ENCODE measurements at places on chromosomes 5 and 9.

DNA sequence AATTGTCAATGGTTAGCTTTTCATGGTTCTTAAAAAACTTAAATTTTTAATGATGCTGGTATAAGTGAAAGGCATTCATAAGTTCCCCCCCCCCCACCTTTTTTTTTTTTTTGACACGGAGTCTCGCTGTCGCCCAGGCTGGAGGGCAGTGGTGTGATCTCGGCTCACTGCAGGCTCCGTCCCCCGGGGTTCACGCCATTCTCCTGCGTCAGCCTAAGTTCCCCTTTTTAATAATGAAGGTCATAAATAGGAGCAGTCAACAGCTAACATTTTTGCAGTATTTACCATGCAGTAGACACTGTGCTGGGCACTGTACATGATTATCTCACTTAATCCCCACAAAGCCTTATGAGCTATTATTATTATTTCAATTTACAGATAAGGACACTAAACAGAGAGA is 556.3 kb downstream of the PDE4D start:
- no peak for DNase-seq

DNA sequence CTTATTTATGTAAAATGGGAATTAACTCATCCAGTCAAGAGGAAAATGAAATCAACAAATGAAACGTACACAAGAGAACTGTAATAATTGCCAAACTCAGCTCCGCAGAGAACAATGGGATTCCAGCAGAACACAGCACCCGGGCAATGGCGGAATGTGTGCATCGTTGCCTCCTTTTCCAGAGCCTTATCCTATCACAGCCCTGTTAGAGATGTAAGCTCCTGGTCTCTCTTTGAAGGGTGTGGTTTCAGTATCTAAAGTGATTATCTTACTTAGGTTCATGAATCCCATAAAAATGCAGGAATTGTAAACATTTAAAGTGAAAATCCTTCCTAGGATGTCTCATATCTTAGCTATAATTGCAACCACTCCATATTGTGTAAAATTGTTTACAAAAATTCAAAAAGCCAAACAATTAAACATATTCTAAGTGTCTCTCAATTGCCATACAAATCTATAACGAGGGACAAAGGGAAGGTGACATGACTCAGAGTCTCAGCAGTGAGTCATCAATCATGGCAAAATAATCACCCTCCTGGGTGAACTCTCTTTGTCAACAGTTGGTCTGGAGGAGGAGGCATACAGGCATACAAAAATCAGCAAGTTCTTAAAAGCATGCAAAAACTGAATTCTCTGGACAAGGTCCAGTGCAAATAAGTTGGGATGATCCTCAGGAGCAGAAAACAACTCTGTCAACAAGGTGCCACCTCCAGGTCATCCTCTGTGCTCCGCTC is 22.6 kb downstream of the SEMA5A start:
- no peak for DNase-seq

GRCh38 chr9:115597330-115597895 is 479.5 kb upstream of the TNC start:
- no peak for DNase-seq

GRCh38 chr5:60271517-60271916 is 378.0 kb upstream of the PDE4D start:
- no peak for DNase-seq

GRCh38 chr5:173319646-173320045 is 8.6 kb downstream of the STC2 start:
- no peak for DNase-seq

DNA sequence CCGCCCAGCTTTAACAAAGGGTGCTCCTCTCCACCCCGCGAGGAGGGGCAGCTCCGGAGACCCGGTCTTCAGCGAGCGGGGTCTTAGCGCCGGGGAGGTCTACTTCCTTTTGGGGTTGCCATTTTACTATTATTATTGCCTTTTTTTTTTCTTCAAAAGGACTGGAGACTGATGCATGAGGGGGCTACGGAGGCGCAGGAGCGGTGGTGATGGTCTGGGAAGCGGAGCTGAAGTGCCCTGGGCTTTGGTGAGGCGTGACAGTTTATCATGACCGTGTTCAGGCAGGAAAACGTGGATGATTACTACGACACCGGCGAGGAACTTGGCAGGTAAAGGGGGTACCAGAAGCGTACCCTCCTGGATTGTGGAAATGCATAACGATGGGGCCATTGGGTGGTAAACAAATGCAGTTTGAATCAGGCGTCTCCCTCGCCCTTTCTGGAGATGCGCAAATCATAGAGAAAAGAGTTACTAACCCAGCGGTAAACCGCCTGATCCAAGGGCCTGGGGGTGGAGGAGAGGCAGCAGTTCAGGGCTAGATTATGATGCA is 1.2 kb downstream of the DAPK1 start:
- no peak for DNase-seq

- no peak for DNase-seq
These were observed 209.4 kb upstream of the MSX2 start for GRCh38 chr5:174514983-174515394.

DNA sequence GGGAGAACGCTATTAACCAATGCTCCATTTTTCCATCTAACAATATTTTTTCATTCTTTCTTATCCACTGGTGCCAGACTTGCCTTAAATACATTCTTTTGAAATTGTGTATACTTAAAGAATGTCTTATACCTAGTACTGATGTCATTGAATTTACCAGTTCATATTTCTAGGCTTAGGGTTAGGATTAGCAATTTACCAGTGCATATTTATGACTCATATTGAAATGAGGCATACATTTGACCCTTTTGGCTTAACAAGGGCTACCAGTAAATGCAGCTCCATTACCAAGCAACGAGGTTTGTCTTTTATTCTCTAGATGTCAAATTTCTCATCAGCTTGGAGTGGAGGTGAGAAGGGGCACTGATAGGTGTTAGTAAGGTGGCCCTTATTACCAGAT is 89.5 kb downstream of the CDH9 start:
- DNase-seq = no peak

DNA sequence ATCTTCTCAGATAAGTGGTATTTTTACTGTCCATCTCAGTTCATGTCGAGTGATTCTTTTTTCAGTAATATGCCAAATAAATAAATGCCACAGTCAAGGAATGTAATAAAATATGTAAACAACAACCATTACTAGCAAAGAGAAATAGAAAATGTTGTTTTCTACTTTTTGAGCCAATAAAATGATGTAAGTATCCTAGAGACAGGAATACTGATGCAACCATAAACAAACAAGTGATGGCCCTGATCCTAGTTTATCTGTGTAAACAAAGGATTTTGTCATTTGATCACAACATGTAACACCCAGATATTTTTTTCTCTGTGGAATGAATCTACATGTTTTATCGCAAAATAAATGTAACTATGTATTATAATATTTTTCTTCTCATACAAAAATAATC is 1852.8 kb downstream of the EFNA5 start:
- no peak for DNase-seq

DNA sequence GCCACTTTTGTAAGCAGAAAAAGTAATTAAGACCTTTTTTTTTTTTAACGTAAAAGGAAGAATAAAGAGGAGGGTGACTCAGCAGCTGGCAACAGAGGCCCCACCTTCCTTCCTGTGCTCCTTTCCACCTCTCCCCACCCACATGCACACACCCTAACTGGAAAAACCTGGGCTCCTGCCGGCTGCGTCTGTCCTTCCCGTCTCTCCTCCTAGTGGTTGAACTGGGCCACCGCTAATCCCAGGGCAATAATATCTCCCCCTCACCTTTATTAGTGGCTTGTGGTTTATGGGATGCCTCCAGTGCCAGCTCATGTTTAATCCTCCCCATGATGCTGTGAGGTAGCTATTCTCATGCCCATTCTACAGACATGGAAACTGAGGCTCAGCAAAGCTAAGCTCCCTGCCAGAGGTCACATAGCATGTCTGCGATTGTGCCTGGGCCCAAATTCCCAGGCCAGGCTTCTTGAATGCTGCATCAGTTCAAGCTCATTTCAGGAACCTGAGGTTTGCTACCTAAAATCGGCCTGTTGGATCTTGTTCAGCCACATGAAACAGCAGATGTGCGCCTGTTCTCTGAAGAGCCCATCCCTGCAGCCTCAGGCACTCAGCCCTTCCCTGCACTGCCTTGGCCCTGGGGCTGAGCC is 60.9 kb upstream of the IL17B start:
- no peak for DNase-seq

DNA sequence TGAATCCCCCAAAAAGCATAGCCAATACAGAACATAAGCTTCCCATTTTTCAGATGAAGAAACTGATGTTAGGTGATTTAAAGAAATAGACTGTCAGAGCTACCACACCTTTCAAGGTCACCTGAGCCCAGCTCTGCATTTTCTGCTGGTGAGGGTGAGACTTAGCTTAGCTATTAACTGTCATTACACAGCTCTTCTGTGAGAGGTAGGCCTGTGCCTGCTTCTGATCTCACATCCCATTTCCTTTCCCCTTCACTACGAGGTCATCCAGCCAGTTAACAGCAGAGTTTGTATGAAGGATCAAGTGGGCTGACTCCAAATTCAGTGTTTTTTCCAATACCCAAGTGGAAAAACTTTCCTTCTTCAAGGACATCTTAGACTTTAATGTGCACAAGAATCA is 528.6 kb upstream of the CLINT1 start:
- no peak for DNase-seq

DNA sequence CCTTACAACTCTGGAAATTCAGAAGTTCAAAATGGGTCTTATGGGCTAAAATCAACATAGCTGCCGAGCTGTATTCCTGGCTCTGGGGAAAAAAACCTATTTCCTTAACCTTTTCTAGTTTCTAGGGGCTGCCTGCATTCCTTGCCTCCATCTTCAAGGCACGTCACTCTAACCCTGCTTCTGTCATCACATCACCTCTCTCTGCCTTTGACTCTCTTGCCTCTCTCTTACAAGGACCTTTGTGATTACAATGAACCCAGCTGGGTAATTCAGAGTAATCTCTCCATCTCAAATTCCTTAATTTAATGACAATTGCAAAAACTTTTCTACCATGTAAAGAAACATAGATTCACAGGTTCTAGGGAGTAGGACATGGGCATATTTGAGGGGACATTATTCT is 103.1 kb upstream of the SMC2 start:
- DNase-seq = no peak

GRCh38 chr9:123481209-123481865 is 125.3 kb downstream of the CRB2 start:
- DNase-seq = no peak

GRCh38 chr5:61744690-61745619 is 412.9 kb downstream of the ZSWIM6 start:
- no peak for DNase-seq

- DNase-seq = no peak
These were observed 4.1 kb downstream of the HBEGF start for GRCh38 chr5:140342287-140342686.

GRCh38 chr5:65482736-65483545 is 1.2 kb upstream of the ADAMTS6 start:
- no peak for DNase-seq

DNA sequence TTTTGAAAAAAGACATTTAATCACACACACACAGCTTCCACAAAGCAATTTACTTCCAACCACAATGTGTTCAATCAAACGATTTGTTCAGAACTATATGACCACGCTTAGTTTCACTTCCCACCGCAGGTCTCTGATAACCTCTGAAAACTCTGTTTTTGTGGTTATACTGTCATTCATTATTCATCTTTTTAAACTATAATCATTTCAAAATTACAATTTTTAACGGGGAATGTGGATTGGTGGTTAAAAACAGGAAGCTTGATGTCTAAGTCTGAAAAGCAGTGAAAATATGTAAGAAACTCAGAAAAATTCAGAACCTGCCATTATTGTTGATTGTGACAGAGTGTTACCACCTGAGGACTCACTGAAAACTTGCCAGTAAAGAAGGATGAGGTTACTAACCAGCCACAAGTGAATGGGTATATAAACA is 12.7 kb upstream of the TMEM174 start:
- DNase-seq = peak; percentile 3

DNA sequence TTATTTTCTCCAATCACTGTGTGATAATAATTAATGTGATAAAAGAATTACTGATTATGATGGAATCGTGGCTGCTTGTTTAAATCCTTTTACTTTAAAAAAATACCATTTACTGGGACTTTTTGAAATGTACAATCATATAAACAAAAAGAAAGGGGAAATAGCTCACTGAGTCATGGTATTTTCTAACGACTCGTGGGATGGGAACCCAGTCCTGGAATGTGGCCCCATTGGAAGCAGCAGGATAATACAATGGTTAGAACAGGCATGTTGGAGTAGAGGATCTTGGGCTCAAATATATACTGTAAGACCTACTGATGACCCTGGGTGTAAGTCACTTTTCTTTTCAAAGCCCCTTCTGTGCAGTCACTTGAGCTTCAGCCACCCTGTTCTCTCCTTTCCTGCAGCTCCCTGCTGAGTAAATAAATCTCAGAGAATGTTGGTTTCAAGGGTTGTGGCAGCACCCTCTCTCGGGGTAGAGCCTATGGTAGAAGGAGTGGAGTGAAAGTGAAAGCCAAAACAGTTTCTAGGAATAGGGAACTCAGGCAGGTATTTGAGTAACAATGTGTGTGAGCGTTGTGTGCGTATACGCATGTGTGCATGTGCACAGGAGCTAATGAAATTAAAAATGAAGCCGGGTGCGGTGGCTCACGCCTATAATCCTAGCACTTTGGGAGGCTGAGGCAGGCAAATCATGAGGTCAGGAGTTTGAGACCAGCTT is 40.8 kb upstream of the LARP1 start:
- no peak for DNase-seq

- no peak for DNase-seq
These were observed 123.9 kb upstream of the ADAMTSL1 start for GRCh38 chr9:18350036-18350435.

- DNase-seq = no peak
These were observed 25.9 kb upstream of the ANKRD55 start for GRCh38 chr5:56259002-56259511.

GRCh38 chr5:139392324-139392677 is 2.6 kb upstream of the MZB1 start:
- DNase-seq = no peak

- no peak for DNase-seq
These were observed 408.9 kb downstream of the PDE4D start for GRCh38 chr5:59484618-59485017.

GRCh38 chr5:171644536-171644935 is 141.1 kb upstream of the SMIM23 start:
- DNase-seq = no peak

Measured in T-helper 9 cell (primary cell).